ENCODE measurements at places on chromosomes 5 and 9. TPM values are rescaled to one million over a fixed set of nuclear protein-coding genes. Genes with fewer than 3 reads are reported as not detected.

The HMCN2 gene
- under 0.01 TPM for total RNA-seq

The TSTD2 gene
- 8.4 TPM for total RNA-seq

The NPR3 gene
- total RNA-seq, result 10.8 TPM

The IFNA1 gene
- not detected for total RNA-seq

The PCDHA10 gene
- under 0.01 TPM for total RNA-seq

The HAVCR1 gene
- total RNA-seq, result 0.37 TPM

The PDE6A gene
- total RNA-seq, result not detected

The PPIC gene
- total RNA-seq, result 15.8 TPM

The CDHR2 gene
- not detected for total RNA-seq

The MRNIP gene
- total RNA-seq, result 11.4 TPM

The SUSD3 gene
- 4.0 TPM for total RNA-seq

The CRB2 gene
- total RNA-seq, result not detected

The RGS7BP gene
- not detected for total RNA-seq

The SPATA31A3 gene
- not detected for total RNA-seq

The CCNJL gene
- not detected for total RNA-seq

The TYRP1 gene
- total RNA-seq, result 0.73 TPM

The SLC36A2 gene
- total RNA-seq, result not detected

The CDKN2B-AS1 gene
- total RNA-seq, result 11.7 TPM

The SEMA6A gene
- total RNA-seq, result 0.20 TPM

The BNIP1 gene
- total RNA-seq, result 21.7 TPM

The CSF2 gene
- not detected for total RNA-seq

The CDK9 gene
- 43.0 TPM for total RNA-seq

The DPH7 gene
- 21.9 TPM for total RNA-seq

The NR2F1 gene
- 5.9 TPM for total RNA-seq

The LCN6 gene
- not detected for total RNA-seq

The ZFP37 gene
- total RNA-seq, result 0.73 TPM

The AIF1L gene
- 0.37 TPM for total RNA-seq

The PCDHB12 gene
- total RNA-seq, result not detected

The NMUR2 gene
- not detected for total RNA-seq

The IFNA13 gene
- total RNA-seq, result not detected

The TIMD4 gene
- total RNA-seq, result not detected

The CFAP157 gene
- total RNA-seq, result not detected

The PLGRKT gene
- 17.6 TPM for total RNA-seq

The SPINK13 gene
- not detected for total RNA-seq

The BTNL8 gene
- total RNA-seq, result not detected

The CARD9 gene
- total RNA-seq, result 0.78 TPM

The ISL1 gene
- not detected for total RNA-seq

The CCDC192 gene
- total RNA-seq, result not detected
